ENCODE measurements at places on chromosomes 7 and 10.

DNA sequence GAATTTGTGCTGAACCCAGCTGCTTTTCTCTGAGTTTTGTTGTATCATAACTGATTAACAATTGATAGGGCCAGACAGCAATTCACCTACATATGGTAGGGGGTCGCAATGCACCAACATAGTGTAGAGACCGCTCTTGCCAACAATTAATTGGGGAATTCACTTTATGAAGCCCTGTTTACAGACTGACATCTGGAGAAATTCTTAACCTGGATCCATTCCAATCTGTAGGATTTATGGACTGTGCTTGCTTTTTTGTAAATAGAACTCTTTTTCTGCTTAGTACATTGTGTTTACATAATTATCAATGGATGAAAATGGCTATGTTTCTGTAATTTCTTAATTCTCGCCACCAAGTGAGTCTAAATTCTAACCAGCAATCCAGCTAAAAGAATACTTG is 311.7 kb upstream of the BMPER start:
- no peak for DNase-seq

GRCh38 chr10:19043431-19043830 is 5.2 kb upstream of the MALRD1 start:
- DNase-seq: no peak

DNA sequence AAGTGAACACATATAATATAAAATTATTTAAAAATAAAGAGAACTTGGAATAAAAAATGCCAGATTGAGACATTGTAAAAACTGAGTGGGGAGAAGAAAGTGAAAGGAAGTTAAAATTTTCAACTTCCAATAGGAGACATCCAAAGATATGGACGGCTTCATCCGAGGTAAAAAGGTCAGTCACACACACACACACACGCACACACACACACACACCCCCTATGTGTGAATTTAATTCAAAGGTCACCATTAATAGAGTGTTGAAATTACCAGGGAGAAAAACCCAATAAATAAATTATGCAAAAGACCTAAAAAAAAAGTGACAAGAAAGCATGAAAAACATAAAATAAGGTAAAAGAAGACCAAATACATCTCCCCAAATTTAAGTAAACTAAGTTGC is 131.0 kb upstream of the DNAJB12 start:
- no peak for DNase-seq

GRCh38 chr10:102491136-102491535 is 11.4 kb downstream of the ACTR1A start:
- DNase-seq: no peak

- DNase-seq: no peak
Measured at GRCh38 chr10:24349379-24350001, 140.6 kb downstream of the KIAA1217 start.

GRCh38 chr10:102066399-102067088 is 1.4 kb downstream of the HPS6 start:
- DNase-seq: no peak

DNA sequence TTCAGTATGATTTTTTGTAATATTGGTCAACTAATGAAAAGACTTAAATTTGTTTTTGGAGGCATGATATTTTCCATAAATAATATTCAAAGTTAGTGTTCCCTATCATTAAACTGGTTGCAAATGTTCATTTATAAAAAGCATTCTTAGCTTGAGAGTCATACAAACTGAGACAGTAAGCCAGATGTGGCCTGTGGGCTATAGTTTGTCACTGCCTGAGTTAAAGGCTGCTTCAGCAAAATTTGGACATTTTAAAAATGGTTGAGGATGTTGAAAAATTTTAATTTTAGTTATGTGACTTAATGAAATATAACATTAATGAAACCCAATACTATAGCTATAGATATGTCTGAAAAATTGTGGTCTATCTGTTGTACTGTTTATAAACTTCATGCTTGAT is 180.2 kb upstream of the CACNA2D1 start:
- no peak for DNase-seq

- no peak for DNase-seq
Measured at GRCh38 chr7:2958416-2959102, 85.1 kb downstream of the CARD11 start.

GRCh38 chr10:110737886-110738634 is 93.9 kb downstream of the RBM20 start:
- DNase-seq: no peak

DNA sequence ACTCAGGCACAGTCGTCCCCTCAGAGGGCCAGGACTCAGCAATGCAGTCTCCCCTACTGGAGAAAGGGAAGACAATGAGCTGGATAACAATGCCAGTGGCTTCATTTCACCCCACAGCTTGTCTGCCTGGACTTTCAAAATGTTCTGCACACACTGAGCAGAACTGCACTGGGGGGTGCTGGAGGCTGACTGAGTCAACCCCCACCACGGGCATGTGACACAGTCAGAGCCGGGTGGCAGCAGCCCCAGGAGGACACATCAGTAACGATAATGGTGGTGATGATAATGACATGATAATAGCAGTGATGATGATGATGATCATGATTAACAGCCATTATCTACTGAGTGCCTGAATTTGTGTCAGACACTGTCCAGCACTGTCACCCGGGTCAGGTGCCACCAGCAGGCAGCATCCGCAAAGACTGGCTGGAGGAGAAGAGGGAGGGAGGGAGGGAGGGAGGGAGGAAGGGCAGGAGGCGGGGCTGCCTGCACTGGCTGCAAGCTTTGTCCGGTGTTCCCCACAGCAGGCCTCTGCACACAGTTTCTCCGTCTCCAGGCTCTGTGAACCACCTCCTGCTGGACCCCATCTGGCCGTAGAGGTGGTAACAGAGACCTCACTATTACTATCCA is 67.4 kb downstream of the PLXNA4 start:
- no peak for DNase-seq

- no peak for DNase-seq
Measured at GRCh38 chr7:82629583-82629982, 186.0 kb upstream of the CACNA2D1 start.

GRCh38 chr7:3696113-3696512 is 395.1 kb downstream of the SDK1 start:
- no peak for DNase-seq

DNA sequence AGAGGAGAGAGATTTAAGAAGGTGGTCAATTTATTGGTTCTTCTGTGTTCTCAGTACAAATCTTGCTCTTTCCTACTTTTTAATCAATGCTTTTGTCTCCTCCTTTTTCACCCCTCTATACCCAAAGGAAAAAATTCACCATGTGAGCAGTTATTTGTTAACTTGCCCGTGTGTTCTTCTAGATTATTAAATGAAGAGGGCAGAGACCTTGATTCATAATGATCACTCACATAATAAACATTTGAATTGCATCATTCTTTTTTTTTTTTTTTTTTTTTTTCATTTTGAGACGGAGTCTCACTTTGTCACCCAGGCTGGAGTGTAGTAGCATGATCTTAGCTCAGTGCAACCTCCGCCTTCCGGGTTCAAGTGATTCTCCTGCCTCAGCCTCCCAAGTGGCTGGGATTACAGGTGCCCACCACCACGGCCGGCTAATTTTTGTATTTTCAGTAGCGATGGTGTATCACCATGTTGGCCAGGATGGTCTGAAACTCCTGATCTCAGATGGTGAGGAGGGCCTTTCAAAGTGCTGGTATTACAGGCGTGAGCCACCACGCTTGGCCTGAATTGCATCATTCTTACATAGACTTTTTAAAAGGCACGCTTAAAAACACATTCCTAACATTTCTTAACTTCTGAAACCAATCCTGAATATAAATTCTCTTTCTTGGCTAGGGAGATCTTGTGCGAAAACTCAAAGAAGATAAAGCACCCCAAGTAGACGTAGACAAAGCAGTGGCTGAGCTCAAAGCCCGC is 3.6 kb downstream of the GARS1 start:
- no peak for DNase-seq

DNA sequence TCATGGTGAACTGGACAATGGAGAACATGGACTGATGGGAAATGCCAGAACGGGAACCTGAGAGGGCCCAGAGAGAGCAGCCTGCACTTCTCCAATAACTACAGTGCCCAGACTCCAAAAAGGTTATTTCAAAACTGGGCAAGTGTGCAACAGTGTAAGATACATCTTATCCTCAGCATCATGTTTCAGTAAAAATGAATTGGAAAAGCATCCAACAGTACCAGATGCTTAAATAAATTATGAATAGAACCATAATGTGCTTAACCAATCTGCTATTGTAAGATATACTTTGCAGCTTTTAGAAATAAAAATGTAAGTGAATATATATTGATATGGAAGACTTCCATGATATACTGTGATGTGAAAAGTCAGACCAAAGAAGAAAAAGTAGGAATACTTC is 303.3 kb downstream of the GRID1 start:
- no peak for DNase-seq

DNA sequence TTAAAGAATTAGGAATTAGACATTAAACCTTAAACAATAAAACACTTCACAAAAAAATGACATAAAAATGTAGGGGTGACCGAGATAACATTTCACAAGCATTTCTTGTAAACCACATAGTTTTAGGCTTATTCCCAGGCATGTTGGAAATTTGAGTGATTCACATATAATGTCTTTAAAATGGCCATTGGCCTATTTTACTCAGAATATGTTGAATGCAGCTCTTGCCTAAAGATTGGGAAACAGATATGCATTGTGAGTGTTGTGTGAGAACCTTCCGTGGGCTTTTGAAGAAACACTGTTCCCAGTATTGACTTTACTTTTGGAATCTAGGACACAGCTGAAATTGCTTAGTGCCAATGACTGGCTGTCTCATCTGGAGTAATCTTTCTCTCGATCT is 79.6 kb downstream of the ARL5B start:
- no peak for DNase-seq

Measured in CD4-positive, alpha-beta T cell (primary cell).